Gastroesophageal sphincter (tissue), 4 donors: ENCODE measurements at places on chromosomes 5 and 9. TPM values are rescaled to one million over a fixed set of nuclear protein-coding genes. Genes with fewer than 3 reads are reported as not detected.
A peak's percentile ranks its signal among the peaks of the same experiment; 100 is the strongest.

GRCh38 chr9:69472101-69472620, 147.1 kb downstream of the ENTREP1 start:
- peaks cover 7% of the 10 kb centered on the region for H3K36me3 ChIP-seq
- no peak overlapping the region for H3K27ac ChIP-seq
- H3K27me3 ChIP-seq = no peaks in the 10 kb centered on the region
- no peak for ATAC-seq

DNA sequence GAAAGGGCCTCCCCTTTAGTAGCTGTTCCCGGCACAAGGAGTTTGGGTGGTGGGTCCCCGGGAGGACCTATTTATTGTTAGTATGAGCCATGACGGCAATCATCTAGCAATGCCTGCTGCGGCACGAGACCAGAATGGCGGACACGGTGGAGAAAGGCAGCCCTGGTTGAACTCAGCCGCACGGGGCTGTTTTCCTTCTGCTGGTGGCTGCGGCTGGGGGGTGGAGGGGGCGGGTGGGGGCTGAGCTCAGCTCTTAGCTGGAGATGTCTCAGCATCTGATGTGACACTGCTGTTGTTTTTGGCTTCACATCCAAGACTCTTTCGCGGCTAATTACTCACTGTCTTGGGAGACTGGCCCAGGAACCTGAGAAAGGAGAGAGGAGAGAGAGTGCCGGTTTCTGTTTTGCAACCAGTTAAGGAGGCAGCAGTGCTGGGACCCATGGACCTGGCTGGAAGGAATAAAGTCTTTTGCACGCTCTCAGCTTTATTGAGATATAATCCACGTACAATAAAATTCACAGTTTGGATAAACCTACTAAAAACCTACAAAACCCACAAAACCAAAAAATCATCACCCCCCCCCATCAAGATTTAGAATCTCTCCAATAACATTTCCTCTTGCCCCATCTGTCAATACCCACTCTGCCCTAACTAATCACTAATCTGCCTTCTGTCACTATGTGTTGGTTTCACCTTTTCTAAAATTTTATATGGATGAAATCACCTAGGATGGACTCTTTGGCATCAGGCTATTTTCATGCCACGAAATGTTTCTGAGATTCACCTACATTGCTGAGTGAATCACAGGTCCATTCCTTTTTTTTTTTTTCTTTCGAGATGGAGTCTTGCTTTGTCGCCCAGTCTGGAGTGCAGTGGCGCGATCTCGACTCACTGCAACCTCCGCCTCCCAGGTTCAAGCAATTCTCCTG, 81.8 kb upstream of the NEURL1B start:
- H3K27ac ChIP-seq = peak overlapping the region; percentile 93
- peak; percentile 90 for ATAC-seq
- H3K4me3 ChIP-seq = peak overlapping the region; percentile 16
- H3K36me3 ChIP-seq = no peaks in the 10 kb centered on the region
- H3K4me1 ChIP-seq = peaks cover 58% of the 10 kb centered on the region

DNA sequence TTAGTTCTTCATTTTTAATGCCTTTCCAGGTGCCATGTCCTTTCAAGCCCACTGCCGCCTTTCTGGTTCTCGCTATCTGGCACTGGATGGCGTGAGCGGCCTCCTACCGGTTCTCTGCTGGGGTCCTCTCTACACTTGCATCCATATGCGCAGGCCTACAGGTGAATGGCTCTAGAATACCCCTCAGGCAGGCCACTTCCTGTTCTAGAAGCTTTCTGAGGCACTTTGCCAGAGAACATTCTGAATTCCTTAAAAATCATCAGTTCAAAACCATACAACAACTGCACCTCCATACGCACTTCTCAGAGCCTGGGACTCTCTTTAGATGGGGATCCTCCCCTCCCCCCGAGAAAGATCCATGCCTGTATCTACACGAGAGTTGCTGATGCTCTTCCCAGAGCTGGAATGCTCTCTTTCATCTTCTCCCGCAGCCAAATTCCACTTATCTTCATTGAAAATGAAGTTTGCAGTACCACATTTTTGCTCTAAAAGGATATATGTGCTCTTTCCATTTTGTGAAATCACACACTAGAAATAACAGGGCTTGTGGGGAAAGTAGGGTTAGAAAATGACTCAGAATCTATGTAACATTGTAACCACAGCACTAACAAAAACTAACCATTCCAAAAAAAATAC, 1.4 kb upstream of the LHFPL2 start:
- H3K4me3 ChIP-seq = no peak overlapping the region
- no peaks in the 10 kb centered on the region for H3K36me3 ChIP-seq
- H3K27ac ChIP-seq = peak overlapping the region; percentile 95
- no peaks in the 10 kb centered on the region for H3K27me3 ChIP-seq
- no peak for ATAC-seq

- no peak overlapping the region for H3K4me3 ChIP-seq
- no peaks in the 10 kb centered on the region for H3K4me1 ChIP-seq
- H3K27ac ChIP-seq = no peak overlapping the region
- no peaks in the 10 kb centered on the region for H3K36me3 ChIP-seq
- ATAC-seq = no peak
These were observed 136.3 kb upstream of the ANKRD55 start for GRCh38 chr5:56369361-56369811.

The C9orf78 gene
- 113 TPM for total RNA-seq

DNA sequence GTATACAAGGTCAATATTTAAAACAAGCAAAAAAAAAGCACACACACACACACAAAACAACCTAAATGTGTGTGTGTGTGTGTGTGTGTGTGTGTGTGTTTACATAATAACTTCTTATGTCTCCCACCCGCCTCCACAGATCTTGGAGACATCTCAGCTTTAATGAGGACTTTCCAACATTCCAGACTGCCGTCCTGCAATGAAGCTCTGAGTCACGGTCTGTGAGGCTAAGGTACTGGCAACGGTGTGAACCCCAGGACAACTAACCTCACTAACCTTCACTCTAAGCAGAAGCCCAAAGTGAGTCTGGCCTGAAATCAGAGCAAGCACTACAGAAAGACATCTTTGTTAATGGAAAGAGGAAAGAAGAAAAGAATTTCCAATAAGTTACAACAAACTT, 22.3 kb downstream of the ZNF474 start:
- H3K36me3 ChIP-seq = no peaks in the 10 kb centered on the region
- no peaks in the 10 kb centered on the region for H3K27me3 ChIP-seq
- no peak overlapping the region for H3K27ac ChIP-seq
- no peak for ATAC-seq
- H3K4me3 ChIP-seq = no peak overlapping the region

DNA sequence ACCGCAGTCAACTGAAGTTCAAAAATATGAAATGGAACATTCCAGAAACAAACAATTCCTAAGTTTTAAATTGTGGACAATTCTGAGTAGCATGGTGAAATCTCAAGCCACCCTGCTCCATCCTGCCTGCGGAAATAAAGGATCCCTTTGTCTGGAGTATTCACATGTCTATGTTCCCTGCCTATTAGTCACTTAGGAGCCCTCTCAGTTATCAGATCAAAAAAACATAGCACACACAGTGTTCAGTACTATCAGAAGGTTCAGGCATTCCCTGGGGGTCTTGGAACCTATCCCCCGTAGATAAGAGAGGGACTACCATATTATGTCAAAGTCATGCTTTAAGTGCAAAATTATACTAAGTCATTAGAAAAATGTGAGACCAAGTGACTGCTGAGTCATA, 300.8 kb downstream of the SEMA5A start:
- H3K36me3 ChIP-seq = no peaks in the 10 kb centered on the region
- H3K27ac ChIP-seq = no peak overlapping the region
- H3K4me3 ChIP-seq = no peak overlapping the region
- ATAC-seq = no peak
- H3K27me3 ChIP-seq = no peaks in the 10 kb centered on the region
- H3K4me1 ChIP-seq = no peaks in the 10 kb centered on the region

DNA sequence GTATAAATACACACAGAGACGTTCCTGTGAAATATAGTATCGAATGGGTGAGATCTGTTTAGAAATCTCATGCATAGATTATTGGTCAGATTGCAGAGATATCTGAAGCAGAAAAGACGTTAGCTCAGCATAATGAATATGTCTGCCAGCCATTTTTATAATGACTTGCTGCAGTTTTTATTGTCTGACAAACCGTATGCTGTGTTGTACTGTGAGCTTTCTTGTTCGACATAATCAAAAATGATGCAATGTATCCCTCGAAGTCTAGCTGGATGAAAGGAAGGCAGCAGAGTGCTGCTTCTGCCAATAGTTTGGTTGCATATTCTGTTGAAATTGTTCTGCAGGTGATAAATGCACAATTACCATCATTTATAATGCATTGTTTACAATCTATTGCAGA, 514.9 kb upstream of the ARRDC3 start:
- no peaks in the 10 kb centered on the region for H3K36me3 ChIP-seq
- no peak overlapping the region for H3K27ac ChIP-seq
- no peaks in the 10 kb centered on the region for H3K4me1 ChIP-seq
- no peaks in the 10 kb centered on the region for H3K27me3 ChIP-seq
- H3K4me3 ChIP-seq = no peak overlapping the region

The IL5 gene
- total RNA-seq = not detected

The TAS2R1 gene
- not detected for total RNA-seq

DNA sequence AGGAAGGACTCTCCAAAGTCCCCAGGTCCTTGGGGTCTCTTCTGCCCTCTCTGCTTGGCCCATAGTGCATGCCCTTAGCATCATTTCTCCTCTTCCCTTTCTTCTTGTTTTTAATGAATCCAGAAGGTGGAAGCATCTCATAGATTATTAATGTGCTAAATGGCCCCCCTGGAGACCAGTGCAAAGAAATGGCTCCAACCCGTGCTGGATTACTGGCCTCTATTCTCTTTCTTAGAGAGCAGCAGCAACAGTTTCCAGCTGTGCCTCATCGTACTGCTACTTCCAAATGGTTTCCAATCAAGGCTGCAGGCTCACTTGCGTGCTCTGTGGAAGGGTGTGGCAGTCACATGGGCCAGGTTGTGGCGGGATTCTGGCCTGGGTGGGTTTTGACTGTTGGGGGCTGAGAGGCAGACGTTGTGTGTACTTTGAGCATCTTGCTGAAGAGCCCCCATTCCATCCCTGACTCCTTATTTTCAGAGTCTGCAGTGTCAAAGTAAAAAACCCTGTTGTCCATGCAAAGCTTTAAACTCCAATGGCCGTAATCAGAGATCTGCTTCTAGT, 139.7 kb downstream of the GABBR2 start:
- H3K27me3 ChIP-seq = peaks cover 22% of the 10 kb centered on the region
- no peaks in the 10 kb centered on the region for H3K4me1 ChIP-seq
- no peak for ATAC-seq
- no peak overlapping the region for H3K27ac ChIP-seq
- H3K4me3 ChIP-seq = no peak overlapping the region

DNA sequence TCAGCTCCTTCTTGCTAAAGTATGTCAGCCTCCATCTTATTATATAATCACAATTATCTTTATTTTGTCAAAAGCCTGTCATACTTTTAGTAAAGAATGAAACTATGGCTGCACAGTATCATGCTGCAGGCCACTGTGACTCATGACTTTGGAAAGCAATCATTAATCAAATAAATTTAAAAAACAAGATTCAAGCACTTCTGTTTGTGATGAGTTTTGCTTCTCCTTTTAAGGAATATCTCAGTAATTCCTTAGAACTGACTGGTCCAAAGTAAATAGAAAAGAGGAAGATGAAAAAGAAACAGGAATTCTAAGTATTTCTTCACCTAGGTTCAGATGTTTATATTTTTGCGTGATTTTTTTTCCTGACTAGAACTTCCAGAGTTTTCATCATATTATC, 83.1 kb downstream of the EDIL3 start:
- no peak overlapping the region for H3K4me3 ChIP-seq
- H3K4me1 ChIP-seq = no peaks in the 10 kb centered on the region
- no peaks in the 10 kb centered on the region for H3K27me3 ChIP-seq
- H3K27ac ChIP-seq = no peak overlapping the region

DNA sequence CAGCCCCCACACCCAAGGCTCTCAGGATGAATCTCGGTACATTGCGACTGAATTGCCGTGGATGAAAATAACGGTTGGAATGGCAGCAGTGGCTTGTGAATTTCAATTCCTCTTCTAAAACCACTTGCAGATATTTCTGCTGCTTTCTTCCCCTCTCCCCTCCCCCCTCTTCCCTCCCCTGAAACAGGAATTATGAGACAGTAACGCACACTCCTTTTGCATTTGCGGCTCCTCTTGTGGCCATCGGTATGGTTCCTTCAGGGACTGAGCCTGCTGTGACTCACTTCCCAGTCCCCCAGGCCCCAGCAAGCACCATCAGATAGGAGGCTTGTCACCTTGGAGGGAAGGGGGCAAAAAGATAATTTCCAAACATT, 9.7 kb downstream of the DCANP1 start:
- no peaks in the 10 kb centered on the region for H3K36me3 ChIP-seq
- H3K4me1 ChIP-seq = peaks cover 14% of the 10 kb centered on the region
- no peak overlapping the region for H3K27ac ChIP-seq
- no peak overlapping the region for H3K4me3 ChIP-seq

- ATAC-seq = no peak
- H3K27me3 ChIP-seq = peaks cover 31% of the 10 kb centered on the region
- H3K36me3 ChIP-seq = no peaks in the 10 kb centered on the region
These were observed 12.2 kb upstream of the ISL1 start for GRCh38 chr5:51371052-51371451.

DNA sequence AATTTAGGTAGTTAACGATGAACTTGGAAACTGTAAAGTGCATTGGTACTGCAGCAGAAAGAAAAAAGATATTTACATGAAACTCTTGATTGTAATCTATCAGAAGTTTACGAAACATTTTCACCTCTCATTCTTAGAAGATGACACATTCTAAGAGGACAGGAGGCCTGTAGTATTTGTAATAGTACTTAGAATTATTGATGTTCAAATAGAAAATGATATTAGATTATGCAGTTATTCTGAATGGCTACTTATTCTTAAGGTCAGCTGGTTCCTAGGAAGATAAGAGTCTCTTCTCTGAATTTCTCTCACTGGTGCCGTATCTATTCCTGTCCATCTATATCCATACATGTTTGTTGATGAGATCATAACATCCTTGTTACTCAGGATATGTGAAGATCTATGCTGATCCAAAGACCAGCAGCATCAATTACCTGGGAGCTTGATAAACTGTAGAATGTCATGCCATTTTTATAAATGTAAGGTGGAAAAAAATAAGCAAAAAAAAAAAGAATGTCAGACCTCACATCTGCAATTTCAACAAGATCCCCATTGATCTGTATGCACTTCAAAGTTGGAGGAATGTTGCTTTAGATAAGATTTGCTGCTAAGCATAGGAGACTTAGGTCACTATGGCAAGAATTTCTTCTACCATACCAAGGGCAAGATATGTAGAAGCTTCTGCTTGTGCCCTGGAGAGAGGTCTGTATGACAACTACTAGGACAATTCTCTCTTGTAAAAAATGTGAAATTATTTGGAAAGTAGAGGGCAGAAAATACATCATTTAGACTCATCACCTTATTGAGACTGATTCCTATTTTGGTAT, 42.4 kb upstream of the RICTOR start:
- no peaks in the 10 kb centered on the region for H3K27me3 ChIP-seq
- no peaks in the 10 kb centered on the region for H3K36me3 ChIP-seq
- ATAC-seq = no peak
- H3K4me1 ChIP-seq = no peaks in the 10 kb centered on the region
